ENCODE measurements at places on chromosomes 6 and 20.

DNA sequence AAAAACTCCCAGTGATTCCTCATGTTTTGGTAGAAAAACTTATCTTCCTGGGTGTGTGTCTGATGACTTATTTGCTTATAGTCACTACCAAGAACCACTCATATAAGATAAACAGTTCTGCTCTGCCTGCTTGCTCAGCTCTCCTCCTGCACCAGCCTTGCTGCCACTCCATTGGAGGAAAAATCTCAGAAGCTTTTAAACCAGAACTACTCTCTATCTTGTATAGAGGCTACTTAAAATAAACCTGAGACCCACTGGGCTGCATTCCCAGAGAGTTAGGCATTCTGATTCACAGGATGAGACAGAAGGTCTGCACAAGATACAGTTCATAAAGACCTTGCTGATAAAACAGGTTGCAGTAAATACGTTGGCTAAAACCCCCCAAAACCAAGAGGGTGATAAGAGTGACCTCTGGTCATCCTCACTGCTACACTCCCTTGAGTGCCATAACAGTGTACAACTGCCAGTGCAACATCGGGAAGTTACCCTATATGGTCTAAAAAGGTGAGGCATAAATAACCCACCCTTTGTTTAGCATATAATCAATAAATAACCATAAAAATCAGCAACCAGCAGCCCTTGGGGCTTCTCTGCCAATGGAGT is 728.3 kb downstream of the EPHA7 start:
- DNase-seq: no peak

DNA sequence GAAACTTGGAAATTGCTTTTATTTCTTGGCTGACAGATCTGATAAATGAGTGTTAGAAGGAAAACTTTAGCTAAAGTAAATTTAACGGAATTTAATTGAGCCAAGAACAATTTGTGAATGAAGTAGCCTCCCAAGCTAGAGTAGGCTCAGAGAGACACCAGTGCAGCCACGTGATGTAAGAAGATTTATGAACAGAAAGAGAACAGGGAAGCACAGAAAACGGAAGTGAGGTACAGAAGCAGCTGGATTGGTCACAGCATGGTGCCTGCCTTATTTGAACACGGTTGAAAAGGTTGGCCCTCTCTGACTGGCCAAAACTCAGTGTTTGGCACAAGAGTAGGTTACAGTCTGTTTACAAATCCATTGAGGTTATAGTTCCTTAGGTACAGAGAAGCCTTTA is 29.5 kb upstream of the IFNGR1 start:
- no peak for DNase-seq

DNA sequence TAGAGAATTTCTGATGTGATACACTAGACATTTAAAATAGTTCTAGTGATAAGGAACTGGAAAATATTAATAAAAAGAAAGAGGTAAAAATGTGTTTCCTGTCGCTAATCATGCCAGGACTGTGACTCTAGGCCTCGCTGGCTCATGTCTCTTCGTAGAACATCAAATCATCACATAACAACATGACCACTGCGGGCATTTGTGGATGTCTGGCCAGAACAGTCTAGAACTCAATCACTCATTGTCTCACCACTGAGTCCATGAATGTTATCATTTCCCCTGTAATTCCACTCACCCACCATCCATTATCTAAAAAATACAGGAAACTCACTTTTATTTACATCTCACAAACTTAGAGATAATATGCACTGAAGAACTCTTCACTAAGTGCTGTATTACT is 3.4 kb downstream of the HMGN3 start:
- DNase-seq: no peak

- DNase-seq: no peak
These were observed 193.3 kb downstream of the UTRN start for GRCh38 chr6:144478483-144478882.

- no peak for DNase-seq
These were observed 99.4 kb upstream of the RIPOR2 start for GRCh38 chr6:25035174-25035511.

GRCh38 chr20:1926237-1926636 is 31.0 kb downstream of the SIRPA start:
- no peak for DNase-seq

DNA sequence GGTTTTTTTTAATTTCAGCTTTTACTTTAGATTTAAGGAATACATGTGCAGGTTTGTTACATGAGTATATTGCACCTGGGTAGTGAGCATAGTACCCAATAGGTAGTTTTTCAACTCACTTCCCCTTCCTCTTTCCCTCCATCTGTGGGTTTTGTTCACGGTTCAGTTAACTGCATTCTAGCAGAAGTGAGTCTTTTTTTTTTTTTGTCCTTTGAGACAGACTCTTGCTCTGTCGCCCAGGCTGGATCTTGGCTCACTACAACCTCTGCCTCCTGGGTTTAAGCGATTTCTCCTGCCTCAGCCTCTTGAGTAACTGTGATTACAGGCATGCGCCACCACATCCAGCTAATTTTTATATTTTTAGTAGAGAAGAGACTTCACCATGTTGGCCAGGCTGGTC is 8.7 kb downstream of the UBR2 start:
- DNase-seq: no peak

DNA sequence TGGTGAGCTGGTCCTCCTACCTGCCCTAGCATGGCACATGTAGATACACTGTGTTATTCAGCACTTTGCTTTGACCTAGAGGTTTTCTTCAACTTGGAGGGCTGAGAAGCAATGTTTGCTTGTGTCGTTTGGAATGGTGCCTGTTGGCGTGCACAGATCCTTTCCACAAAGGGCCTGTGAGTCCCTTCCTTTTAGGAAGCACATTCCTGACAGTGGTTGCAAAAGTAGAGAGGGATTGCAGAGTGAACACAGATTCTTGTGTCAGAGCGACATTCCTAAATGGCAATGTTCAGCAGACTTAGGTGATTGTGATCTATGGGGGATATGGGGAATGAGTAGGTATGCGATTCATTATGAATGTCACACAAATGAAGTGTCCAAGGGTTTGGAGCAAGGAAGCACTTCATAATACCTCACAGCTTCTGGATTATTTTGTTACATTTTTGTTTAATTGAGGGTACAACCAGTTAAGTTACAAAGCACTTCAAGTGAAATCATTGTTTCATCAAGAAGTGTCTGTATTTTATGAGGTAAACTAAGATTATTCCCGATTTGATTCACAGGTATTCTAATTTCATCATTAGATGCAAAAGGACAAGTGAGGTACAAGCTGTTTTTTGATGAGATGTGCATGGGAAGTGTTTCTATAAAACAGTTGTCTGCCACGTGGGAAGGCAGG is 713 bp upstream of the RNF144B start:
- DNase-seq: no peak

DNA sequence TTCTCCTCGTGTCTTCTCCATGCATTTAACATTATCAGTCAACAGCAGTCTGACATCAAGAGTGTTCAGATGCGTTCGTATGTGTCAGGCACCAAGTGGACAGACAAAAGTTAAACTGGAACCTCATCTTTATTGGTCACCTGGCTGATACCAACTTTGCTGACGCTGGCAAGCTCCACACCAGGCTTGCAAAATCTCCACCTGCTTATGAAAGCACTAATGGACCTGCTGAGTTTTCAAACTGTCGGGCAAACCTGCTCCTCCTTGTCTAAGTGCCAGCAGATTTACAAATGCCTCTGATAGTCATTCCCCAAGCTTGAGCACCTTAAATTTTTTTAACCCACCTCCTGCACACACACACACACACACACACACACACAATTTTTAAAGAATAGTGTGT is 27.9 kb upstream of the DSP start:
- no peak for DNase-seq

DNA sequence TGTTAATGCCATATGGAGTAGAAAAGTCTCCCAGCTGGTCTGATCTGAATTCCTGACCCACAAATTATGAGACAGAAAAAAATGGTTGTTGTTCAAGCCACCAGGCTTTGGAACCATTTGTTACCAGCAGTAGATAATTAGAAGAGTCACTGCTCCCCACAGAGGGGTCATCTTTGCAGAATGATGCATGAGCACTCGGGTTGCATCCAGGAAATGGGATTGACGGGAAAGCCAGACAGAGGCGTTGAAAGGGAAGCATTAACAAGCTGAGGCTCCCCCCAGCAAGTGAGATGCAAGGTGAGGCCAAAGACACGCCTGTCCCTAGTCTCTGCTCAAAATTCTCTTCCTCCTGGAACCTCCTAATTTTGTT is 182.5 kb downstream of the SYNDIG1 start:
- DNase-seq: no peak

- no peak for DNase-seq
These were observed 520.4 kb downstream of the ADGRB3 start for GRCh38 chr6:69155467-69155866.

DNA sequence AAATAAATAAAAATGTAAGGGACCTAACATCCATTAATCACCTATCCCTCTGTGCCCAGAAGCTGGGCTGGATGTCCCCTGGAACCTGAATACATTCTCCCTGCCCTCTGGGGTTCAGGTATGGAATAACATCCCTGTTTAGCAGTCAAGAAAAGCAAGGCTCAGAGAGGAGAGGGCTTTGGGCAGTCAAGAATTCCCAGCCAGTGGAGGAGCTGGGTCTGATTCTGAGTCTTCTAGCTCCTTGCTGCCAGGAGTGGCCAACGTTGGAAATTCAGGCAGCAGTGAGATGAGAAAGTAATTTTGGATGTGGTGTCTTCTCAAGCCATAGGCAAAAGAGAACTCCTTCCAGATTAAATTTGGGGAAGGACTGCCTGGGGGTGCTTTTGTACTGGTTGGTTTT is 42.6 kb upstream of the ZNFX1 start:
- no peak for DNase-seq

GRCh38 chr6:86331919-86332318 is 605.4 kb upstream of the HTR1E start:
- DNase-seq: no peak

DNA sequence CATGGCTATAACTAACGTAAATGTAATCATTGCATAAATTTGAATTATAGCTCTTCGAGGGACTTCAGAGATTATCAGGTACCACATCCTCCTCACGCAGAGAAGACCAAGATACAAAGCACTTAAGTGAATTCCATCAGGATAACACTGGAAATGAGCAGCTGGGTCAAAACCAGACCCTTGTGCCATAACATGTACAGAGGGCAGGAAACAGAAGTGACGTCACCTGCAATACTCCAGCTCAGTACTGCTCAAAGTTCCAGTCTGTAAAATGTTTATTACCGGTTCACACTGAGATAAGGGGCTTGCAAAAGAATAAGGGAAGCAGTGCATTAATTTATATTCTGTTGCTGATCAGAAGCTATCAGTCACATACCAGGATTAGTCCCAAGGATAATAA is 45.8 kb downstream of the RGS17 start:
- no peak for DNase-seq

DNA sequence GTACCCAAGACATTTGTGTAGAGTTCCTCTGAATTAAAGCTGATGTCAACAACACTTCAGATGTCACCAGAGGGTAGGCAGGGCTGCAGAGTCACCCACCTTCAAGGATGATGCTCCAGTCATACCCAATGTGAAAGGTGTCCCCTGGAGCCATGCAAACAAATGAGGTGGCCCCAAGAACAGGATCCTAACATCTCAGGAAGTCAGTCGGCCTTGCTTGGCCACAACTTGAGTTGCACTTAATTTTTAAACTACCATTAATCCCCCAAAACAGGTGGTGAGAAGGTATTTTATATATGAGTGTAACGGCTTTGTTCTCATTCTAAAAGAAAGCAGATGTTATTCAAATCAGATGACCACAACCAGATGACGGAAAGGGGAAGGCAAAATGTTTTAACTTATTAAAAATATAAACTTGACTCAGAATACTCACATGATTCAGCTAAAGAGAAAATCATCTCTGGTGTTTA is 21.1 kb upstream of the SERPINB1 start:
- DNase-seq: no peak

Data from stimulated activated CD8-positive, alpha-beta memory T cell treated with anti-CD3 and anti-CD28 coated beads, Interleukin-12 subunit alpha, Interleukin-12 subunit beta, amount 100 ng/mL, for 1 hour (primary cell).